ENCODE measurements at places on chromosomes 3 and 15. TPM values are rescaled to one million over a fixed set of nuclear protein-coding genes. Genes with fewer than 3 reads are reported as not detected.

GRCh38 chr3:21668012-21668411 is 83.0 kb downstream of the ZNF385D start:
- DNase-seq, result no peak
- H3K4me3 ChIP-seq, result no peak overlapping the region
- H3K36me3 ChIP-seq, result no peaks in the 10 kb centered on the region
- no peaks in the 10 kb centered on the region for H3K27me3 ChIP-seq

- H3K4me3 ChIP-seq, result no peak overlapping the region
- DNase-seq, result no peak
- H3K27me3 ChIP-seq, result no peaks in the 10 kb centered on the region
- no peak overlapping the region for H3K27ac ChIP-seq
Measured at GRCh38 chr15:79609506-79609905, 177.4 kb downstream of the MINAR1 start.

DNA sequence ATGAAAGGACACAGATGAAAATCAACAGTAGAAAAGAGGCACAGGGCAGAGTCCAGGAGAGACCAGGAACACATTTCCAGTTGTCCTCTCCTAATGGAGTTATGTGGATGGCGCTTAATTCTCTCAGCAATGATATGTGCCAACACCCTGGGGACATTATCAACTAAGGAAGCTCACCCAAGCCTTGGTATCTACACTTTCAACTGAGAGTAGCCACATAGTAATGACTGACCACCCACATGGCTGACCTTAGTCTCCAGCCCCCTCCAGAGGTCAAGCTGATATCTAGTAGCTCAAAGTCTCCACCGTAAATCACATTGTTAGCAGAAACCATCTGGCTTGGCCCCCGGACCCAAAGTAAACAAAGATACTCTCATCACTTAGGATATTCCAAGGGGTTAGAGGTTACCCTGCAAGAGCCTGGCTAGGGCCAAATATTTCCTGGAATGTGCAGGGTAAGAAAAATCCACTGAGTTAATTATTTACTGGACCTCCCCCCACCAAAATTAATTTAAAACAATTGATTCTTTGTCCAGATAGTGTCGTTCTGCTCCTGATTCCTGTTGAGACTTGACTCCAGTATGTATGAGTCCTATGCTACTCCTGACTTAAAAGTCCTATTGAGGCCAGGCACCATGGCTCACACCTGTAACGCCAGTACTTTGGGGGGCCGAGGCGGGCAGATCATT is 24.8 kb downstream of the GABRR3 start:
- H3K4me3 ChIP-seq, result no peak overlapping the region
- peaks cover 13% of the 10 kb centered on the region for H3K4me1 ChIP-seq
- no peaks in the 10 kb centered on the region for H3K27me3 ChIP-seq
- DNase-seq, result no peak
- H3K27ac ChIP-seq, result no peak overlapping the region
- no peaks in the 10 kb centered on the region for H3K36me3 ChIP-seq

GRCh38 chr3:175411946-175412345 is 552.8 kb downstream of the NAALADL2 start:
- no peaks in the 10 kb centered on the region for H3K36me3 ChIP-seq
- no peak overlapping the region for H3K27ac ChIP-seq
- no peak for DNase-seq
- H3K27me3 ChIP-seq, result no peaks in the 10 kb centered on the region
- no peak overlapping the region for H3K4me3 ChIP-seq

- H3K27ac ChIP-seq, result no peak overlapping the region
- no peaks in the 10 kb centered on the region for H3K36me3 ChIP-seq
- peaks cover 30% of the 10 kb centered on the region for H3K4me1 ChIP-seq
- no peak overlapping the region for H3K4me3 ChIP-seq
Measured at GRCh38 chr15:96360581-96361308, 30.2 kb downstream of the NR2F2 start.

DNA sequence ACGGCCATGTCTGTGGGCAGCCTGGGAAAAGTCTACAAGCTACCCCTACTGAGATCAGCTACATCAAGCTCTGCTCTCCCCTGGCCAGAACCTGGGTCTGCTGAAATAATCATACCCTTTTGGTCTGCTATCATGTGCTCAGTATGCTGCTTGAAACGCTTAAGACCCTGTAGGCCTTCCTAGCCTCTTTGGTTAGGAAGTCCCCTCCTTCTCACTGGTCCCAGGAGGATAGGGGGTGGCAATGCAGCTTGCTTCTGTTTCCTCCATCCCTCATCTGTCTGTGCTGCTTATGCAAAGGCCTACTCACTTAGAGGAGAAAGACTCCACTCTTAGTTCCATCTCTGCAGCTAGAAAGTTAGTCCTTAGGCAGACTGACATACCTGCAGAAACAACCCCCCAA is 118.2 kb upstream of the RASGRP1 start:
- no peak overlapping the region for H3K4me3 ChIP-seq
- H3K27ac ChIP-seq, result no peak overlapping the region
- no peaks in the 10 kb centered on the region for H3K27me3 ChIP-seq
- no peak for DNase-seq
- H3K4me1 ChIP-seq, result peaks cover 11% of the 10 kb centered on the region
- no peaks in the 10 kb centered on the region for H3K36me3 ChIP-seq

The ATP13A3 gene
- 56.0 TPM for total RNA-seq

The VWA5B2 gene
- total RNA-seq, result 6.0 TPM

The SCG3 gene
- total RNA-seq, result 2.9 TPM

The DNAH12 gene
- total RNA-seq, result 0.99 TPM

The GOLGA8J gene
- total RNA-seq, result not detected

Measured in body of pancreas (tissue), 4 donors.